H1 (cell line): ENCODE measurements at places on chromosomes 12 and 14. TPM values are rescaled to one million over a fixed set of nuclear protein-coding genes. Genes with fewer than 3 reads are reported as not detected.
A peak's percentile ranks its signal among the peaks of the same experiment; 100 is the strongest.

The SERPINA12 gene
- not detected in 2 replicates for total RNA-seq

The HOXC10 gene
- total RNA-seq, result not detected in 2 replicates

DNA sequence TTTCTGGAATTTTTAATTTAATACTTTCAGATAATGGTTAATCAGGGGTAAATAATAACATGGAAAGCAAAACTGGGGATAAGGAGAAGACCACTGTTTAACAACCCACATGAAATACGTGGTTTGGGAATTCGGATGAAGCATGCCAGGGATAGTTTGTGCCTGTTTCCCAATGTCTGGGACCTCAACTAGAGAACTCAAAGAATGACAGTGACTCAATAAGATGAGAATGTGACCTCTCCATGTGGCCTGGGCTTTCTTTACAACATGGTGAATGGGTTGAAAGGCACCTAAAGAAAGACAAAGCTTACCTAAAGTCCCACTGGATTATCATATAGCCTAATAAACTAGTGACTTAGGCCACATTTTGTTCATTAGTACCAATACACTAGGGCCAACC lies 460.3 kb upstream of the LRFN5 start:
- no peak overlapping the region for H3K27ac ChIP-seq
- H3K4me3 ChIP-seq, result no peak overlapping the region
- no peaks in the 10 kb centered on the region for H3K4me1 ChIP-seq

DNA sequence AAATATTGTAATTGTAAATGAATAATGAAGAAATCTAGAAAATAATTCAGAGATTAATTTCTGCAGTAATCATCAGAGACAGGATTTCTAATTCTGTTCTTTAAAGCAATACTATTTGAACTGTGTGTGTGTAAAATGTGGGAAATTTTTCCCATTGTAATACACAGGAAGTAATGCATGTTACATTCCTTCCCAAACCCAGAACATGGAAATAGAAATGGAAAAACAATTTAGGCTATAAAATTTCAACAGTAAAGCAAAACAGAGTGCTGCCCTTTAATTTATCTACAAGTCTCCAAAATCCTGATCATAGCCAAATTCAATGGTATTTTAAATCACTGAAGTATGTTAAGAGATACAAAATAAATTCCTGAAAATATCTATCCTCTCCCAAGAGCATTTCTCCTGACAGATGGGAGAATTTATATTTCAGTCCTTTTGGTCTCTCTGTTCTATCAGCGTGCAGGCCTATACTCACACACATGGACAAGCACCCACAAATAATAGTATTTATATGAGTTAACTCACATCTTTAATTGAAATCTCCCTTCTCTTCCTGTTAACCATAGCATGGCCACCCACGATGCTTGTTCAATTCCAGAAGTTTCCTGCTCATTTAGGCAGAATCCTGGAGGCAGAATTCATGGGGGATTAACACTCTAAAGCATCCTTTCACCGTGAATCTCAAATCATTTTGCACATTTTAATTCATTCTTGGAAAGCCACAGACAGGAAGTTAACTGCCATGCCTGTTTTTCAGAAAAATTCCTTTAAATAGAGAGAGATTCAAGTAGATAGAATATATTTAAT lies 1465.4 kb upstream of the FLRT2 start:
- DNase-seq, result no peak
- H3K27ac ChIP-seq, result no peak overlapping the region
- H3K4me3 ChIP-seq, result no peak overlapping the region
- H3K27me3 ChIP-seq, result no peaks in the 10 kb centered on the region

DNA sequence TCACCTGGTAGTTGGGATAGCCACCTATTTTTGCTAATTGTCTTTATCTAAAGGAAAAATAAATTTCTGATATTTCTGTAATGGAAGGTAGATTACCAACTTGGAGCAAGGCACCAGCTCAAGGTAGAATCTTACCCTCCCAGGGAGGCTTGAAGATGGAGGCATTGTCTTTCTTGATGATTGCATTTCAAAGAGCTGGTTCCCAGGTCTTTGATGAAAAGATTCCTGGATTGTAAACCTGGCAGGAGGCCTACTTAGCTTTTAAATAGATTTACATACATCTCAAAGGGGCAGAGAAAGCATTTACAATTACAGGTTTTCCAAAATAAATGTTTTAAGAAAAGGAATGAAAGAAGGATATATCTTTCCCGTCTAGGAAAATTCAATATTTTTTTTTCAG lies 729.2 kb downstream of the LRFN5 start:
- H3K4me1 ChIP-seq, result no peaks in the 10 kb centered on the region; the same call in 1 of the 2 replicates
- H3K36me3 ChIP-seq, result peaks cover 2% of the 10 kb centered on the region
- no peak overlapping the region for H3K27ac ChIP-seq
- no peak overlapping the region for H3K4me3 ChIP-seq
- H3K27me3 ChIP-seq, result peaks cover 9% of the 10 kb centered on the region
- DNase-seq, result peak; percentile 47

GRCh38 chr12:18823461-18823860 lies 85.5 kb downstream of the CAPZA3 start:
- H3K36me3 ChIP-seq, result no peaks in the 10 kb centered on the region
- no peaks in the 10 kb centered on the region for H3K4me1 ChIP-seq
- no peak overlapping the region for H3K4me3 ChIP-seq
- H3K27ac ChIP-seq, result no peak overlapping the region
- DNase-seq, result no peak

DNA sequence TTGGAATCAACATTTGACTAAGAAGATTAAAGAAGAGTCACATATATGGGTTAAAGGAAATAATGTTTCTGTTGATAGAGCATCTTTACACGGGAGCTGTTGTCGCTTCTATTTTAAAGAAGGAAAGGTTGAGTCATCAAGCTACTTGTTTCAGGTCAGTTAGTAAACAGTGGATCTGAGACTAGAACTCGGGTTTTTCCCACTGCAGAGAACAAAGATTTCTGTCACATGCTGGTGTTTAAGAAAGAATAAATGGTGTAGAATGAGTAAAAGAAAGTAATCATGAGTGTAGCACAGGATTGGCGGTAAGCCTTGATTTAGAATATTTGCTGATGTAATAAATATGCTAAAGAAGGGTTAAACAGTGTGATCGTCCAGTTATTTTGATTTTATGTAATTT lies 455.5 kb downstream of the AEBP2 start:
- no peak overlapping the region for H3K4me3 ChIP-seq
- H3K36me3 ChIP-seq, result no peaks in the 10 kb centered on the region
- H3K27me3 ChIP-seq, result no peaks in the 10 kb centered on the region
- H3K27ac ChIP-seq, result no peak overlapping the region
- no peaks in the 10 kb centered on the region for H3K4me1 ChIP-seq

The PRICKLE1 gene
- total RNA-seq, result 22.4 and 26.1 TPM in 2 replicates

DNA sequence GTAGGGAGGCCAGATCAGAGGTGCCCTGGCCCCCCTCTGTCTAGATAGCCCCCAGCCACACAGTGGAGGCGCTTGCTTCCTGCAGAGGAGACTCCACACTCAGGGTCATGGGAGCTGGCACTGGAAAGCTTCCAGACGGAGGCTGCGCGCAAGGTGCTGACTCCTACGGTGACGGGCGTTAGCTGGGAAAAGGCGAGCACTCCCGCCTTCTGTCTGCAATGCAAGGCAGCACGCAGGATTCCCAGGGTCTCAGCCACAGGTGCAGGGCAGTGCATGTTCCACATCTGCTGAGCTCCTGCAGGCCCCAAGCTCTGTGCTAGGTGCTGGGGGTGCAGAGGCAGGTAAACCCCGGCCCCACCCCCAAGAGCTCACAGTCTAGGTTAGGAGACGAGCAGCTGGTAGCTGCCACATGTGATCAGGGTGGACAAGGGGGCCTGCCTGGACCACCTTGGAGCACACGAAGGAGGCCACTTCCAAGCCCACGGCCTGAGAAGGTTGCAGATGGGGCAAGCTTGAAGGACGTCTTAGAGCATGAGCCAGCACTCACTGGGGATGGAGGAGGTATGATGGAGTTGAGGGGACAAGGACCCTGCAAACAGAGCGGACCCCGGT lies 310.9 kb upstream of the DIO3 start:
- no peaks in the 10 kb centered on the region for H3K4me1 ChIP-seq
- H3K36me3 ChIP-seq, result no peaks in the 10 kb centered on the region
- no peak overlapping the region for H3K27ac ChIP-seq

GRCh38 chr12:64083285-64084210 lies 138.5 kb downstream of the KICS2 start:
- peaks cover 1% of the 10 kb centered on the region for H3K27me3 ChIP-seq
- peaks cover 2% of the 10 kb centered on the region; the same call in 1 of the 2 replicates for H3K4me1 ChIP-seq
- H3K27ac ChIP-seq, result no peak overlapping the region
- no peaks in the 10 kb centered on the region for H3K36me3 ChIP-seq
- H3K4me3 ChIP-seq, result no peak overlapping the region
- no peak for DNase-seq

DNA sequence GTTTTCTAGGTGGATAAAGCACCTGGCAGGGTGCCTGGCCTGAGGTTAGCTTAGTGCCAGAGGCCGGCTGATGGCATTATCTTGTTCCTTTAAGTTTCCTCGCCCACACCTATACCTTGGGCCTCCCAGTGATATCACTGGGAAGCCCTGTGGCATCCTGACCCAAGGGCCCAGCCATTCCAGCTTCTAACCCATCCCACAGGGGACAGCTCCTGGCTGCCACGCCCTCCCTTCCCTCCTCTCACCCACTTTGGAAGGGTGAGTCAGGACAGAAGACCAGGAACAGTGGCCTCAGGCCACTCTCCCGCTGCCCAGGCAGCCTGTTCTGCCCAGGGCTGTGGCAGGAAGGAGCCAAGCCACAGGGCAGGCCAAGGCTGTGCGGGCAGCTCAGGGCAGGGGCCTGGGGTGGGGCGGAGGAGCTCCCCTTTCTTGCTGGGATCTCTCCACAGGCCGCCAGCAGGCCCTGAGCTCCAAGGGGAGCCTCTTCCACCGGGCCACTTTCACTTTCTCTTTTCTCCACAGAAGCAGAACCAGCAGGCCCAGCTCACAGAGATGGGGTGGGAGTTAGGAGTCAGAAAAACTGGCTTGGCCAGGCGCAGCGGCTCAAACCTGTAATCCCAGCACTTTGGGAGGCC lies 75.1 kb downstream of the IRF2BPL start:
- no peak overlapping the region for H3K4me3 ChIP-seq
- no peaks in the 10 kb centered on the region for H3K36me3 ChIP-seq
- H3K4me1 ChIP-seq, result peaks cover 26% of the 10 kb centered on the region
- no peak overlapping the region for H3K27ac ChIP-seq

The KLRF1 gene
- total RNA-seq, result not detected in 2 replicates

GRCh38 chr14:101731187-101732080 lies 30.1 kb upstream of the PPP2R5C start:
- no peaks in the 10 kb centered on the region for H3K27me3 ChIP-seq
- H3K36me3 ChIP-seq, result no peaks in the 10 kb centered on the region

- H3K36me3 ChIP-seq, result no peaks in the 10 kb centered on the region
- H3K27me3 ChIP-seq, result no peaks in the 10 kb centered on the region
- peaks cover 3% of the 10 kb centered on the region for H3K4me1 ChIP-seq
- no peak overlapping the region for H3K27ac ChIP-seq
Observed at GRCh38 chr12:119157528-119157927, 21.2 kb upstream of the HSPB8 start.

DNA sequence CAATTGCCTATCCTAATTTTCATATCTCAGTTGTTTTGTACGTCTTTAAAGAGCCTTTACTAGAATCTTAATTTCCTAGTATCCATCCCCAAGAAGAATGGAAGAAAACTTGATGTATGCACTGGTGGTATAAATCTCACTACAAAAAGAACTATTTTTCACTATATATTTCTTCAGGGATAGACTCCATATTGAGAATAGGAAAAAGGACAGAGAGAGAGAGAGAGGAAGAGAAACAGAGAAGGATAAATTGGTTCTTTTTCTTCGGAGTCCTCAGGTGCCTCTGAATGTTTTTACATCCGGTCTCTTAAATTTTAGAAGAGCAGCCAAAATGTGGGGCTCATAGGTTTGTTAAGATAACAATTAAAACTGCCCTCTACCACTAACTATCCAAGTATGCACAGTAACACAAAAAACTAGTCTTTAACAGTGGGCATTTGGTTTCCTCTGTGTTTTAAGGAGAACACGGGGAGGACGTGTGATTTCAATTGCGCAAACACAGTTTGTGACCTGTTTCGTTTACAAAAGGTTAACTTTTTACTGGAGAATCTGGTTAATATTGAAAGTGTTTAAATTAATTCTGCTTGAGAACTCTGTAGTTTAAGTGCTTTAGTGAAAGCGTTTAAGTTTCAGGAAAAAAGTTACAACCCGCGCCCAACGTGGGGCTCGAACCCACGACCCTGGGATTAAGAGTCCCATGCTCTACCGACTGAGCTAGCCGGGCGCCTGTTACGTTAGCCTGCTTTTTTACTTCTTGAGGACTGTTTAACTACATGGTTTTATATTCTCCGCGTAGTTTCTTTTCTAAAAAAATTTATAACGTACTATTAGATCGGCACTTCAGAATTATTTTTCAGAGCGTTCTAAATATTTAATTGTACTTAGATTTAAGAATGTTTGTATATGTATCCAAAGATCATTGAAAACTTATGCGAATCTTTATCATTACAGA lies 5.1 kb upstream of the PSMA3 start:
- no peaks in the 10 kb centered on the region for H3K27me3 ChIP-seq
- H3K36me3 ChIP-seq, result no peaks in the 10 kb centered on the region
- no peaks in the 10 kb centered on the region; the same call in 1 of the 2 replicates for H3K4me1 ChIP-seq
- H3K4me3 ChIP-seq, result peak overlapping the region; percentile 86
- DNase-seq, result peak; percentile 86

The DPPA3 gene
- 1.2 and 1.6 TPM in 2 replicates for total RNA-seq

The TAS2R30 gene
- 0.75 and 1.0 TPM in 2 replicates for total RNA-seq

DNA sequence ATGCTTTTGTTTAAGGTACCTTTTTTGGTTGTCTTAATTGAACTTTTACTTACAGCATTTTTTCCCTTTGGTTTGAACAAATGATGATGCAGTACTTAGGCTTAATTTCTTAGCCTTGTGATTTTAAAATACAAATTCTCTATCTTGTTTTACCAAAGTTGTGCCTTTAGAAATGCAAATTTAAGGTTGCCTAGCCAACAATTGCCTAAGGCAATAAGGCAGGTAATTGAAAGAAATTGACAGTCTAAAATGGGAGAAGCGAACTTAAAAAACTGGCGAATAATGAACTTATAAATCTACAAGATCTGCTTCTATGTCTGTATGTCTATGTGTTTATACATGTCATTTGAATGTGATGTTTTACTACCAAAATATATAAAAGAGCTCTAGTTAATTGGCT lies 23.6 kb upstream of the CD69 start:
- no peak for DNase-seq
- no peak overlapping the region for H3K27ac ChIP-seq
- H3K36me3 ChIP-seq, result no peaks in the 10 kb centered on the region
- H3K27me3 ChIP-seq, result no peaks in the 10 kb centered on the region

GRCh38 chr12:62668782-62669181 lies 202.2 kb downstream of the MON2 start:
- no peak overlapping the region for H3K27ac ChIP-seq
- no peak for DNase-seq
- H3K4me3 ChIP-seq, result no peak overlapping the region
- peaks cover 3% of the 10 kb centered on the region; the same call in 1 of the 2 replicates for H3K36me3 ChIP-seq

The DRAM1 gene
- 5.7 and 6.2 TPM in 2 replicates for total RNA-seq

- DNase-seq, result no peak
- no peak overlapping the region for H3K27ac ChIP-seq
- no peak overlapping the region for H3K4me3 ChIP-seq
- no peaks in the 10 kb centered on the region for H3K36me3 ChIP-seq
- H3K27me3 ChIP-seq, result no peaks in the 10 kb centered on the region
Observed at GRCh38 chr12:109160433-109160832, 44.0 kb downstream of the ACACB start.

- peaks cover 8% of the 10 kb centered on the region; the same call in 1 of the 2 replicates for H3K4me1 ChIP-seq
- no peak for DNase-seq
- H3K4me3 ChIP-seq, result no peak overlapping the region
- peak overlapping the region; percentile 43; the same call in 1 of the 2 replicates for H3K27ac ChIP-seq
- H3K36me3 ChIP-seq, result no peaks in the 10 kb centered on the region
Observed at GRCh38 chr12:32893458-32893857, 3.1 kb downstream of the PKP2 start.
